Heart right ventricle (tissue), 16 donors: ENCODE measurements at places on chromosomes 4 and X. TPM values are rescaled to one million over a fixed set of nuclear protein-coding genes. Genes with fewer than 3 reads are reported as not detected.

DNA sequence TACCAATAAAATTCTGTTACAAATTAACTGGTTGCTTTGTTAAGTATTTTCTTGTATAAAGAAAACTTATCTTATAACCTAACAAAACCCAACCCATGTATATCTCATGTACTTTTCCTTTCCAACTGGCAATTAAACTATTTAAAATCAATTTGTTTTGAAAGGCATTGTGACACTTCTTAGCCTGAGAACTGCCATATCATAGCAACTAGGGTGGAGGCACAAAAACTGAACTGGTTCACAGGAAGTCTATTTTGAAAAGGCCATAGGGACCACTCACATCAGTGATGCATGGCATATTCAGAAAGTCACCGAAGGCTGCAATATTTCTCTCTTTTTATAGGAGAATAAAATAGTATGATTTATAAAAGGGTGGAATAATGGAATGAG lies 40.5 kb upstream of the ARSJ start:
- DNase-seq: no peak

DNA sequence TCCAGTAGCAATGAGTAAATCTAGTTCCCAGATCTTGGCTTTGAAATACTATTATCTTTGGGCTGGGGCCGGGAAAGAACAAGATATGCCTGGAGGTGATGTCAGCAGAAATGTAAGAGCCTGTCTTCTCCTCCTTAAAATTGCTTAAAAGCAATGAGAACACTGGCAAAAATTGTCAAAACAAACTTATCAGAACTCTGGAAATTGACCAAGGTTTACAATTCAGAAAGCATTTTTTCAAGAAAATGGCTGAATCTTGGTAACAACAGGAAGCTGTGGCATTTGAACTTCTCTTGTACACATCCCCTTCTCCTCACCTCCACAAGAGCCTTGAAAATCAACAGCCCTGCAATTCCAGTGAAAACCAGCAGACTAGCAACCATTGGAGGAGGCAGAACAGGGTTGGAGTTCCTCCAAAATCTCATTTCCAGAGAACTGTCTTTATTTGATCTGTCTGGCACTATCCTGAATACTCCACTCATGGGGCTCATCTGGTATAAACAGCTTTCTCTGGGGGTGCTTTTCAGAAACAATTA lies 13.5 kb downstream of the TIMP1 start:
- no peak for DNase-seq

DNA sequence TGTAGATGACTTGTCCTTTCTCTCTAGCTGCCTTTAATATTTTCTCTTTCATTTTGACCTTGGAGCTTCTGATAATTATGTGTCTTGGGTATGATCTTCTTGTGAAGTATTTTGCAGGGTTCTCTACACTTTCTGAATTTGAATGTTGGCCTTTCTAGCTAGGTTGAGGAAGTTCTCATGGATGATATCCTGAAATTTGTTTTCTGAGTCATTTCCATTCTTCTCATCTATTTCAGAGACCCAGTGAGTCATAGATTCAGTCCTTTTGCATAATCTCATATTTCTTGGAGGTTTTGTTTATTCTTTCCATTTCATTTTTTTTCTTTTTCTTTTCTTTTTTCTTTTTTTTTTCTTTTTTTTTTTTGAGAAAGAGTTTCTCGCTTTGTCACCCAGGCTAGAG lies 585.7 kb upstream of the PABPC4L start:
- DNase-seq: no peak

GRCh38 chr4:38930707-38931106 lies 63.1 kb downstream of the FAM114A1 start:
- no peak for DNase-seq

NSG1 gene
- 4.7 TPM for total RNA-seq

PCDH18 gene
- total RNA-seq: 4.9 TPM

RPL9 gene
- total RNA-seq: 546 TPM
